ENCODE measurements at places on chromosomes 6 and 20.
A peak's percentile ranks its signal among the peaks of the same experiment; 100 is the strongest.

GRCh38 chr20:35303735-35304491, 11.7 kb upstream of the FAM83C start:
- DNase-seq, result peak; percentile 63

- no peak for DNase-seq
Observed at GRCh38 chr6:53796451-53796780, 1.6 kb downstream of the LRRC1 start.

DNA sequence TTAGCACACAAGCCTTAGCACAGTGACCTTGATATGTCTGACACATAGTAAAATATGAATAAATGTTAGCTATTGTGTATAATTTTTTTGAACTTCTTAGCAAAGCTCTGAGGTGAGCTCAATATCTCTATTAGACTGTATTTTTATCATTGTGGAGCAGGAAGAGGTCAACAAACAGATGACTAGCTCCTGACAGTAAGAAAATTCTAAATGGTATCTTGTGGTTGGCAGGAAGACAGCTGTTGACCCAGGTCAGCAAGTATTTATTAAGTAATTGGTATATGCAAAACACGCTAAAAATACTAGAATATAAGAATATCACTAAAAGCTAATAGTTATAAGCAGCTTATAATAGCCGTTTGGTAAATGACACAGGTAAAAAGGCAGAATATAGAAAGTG, 77.5 kb upstream of the MARCKS start:
- DNase-seq, result no peak

- DNase-seq, result no peak
Observed at GRCh38 chr6:2956930-2957685, 14.3 kb downstream of the SERPINB6 start.

GRCh38 chr6:170437719-170438401, 115.2 kb downstream of the PSMB1 start:
- no peak for DNase-seq

DNA sequence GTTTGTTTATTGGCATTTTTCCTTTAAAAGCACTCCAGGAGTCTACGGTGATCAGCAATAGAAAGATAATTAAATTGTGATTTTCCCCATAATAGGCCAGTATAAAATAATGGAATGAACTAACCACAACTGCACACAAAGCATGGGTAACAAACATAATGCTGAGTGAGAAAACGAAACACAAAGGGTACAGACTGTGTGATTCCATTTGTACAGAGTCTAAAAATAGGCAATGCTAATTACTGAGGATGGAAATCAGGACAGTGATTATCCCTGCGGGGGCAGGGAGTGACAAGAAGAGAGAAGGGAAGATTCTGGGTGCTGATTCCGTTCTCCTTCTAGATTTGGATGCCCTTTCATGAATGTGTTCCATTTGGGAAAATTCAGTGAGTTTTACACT, 478.1 kb downstream of the PREX1 start:
- DNase-seq, result no peak

GRCh38 chr6:2876210-2877056, 26.7 kb downstream of the SERPINB9 start:
- DNase-seq, result no peak

GRCh38 chr20:62390317-62391164, 3.6 kb downstream of the RPS21 start:
- no peak for DNase-seq

- no peak for DNase-seq
Observed at GRCh38 chr20:63223121-63223825, 7.3 kb upstream of the YTHDF1 start.

DNA sequence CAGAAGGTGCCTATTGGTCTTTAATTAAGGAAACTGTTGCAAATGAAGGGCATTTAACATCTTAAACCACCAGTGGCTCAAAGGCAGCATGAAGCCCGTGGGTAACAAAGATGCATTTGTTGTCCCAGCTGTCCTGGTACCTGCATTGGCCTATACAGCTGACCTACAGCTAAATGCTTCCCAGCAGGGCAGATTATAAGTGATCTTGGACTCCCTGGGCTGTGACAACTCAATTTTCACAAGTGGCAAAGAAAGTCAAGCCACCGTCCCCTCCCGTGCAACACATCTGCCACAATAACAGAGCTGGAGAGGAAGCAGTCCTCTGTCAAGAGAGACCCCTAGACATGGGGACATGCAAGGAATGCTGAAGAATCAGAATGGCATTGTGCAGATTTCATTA, 31.5 kb upstream of the EDN3 start:
- no peak for DNase-seq

DNA sequence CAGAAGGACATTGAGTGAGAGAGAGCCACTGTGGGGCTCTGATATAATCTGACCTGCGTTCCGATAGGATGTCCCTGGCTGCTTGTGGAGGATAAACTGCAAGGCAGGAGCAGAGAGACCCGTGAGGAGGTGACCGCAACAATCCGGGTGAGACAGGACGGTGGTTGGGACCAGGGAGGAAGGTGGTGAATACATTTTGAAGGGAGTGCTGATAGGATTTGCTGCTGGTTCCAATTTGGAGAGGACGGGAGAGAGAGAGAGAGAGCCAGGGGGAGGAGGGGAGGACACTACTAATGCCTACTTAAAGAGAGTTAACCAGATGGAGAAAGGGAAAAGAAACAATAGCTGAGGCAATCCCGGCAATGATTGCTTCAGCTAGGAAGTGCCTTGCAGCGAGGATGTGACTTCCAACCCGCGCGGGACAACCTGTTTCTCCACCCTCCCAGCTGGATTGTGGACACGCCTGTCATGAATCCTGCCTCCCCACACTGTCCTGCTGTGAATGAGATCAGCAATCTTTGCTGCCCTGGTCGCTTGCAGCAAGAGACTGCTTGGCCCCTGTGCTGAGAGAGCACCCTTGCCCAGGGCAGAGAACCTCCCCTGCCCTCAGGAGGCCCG, 199.0 kb upstream of the KCNG1 start:
- DNase-seq, result no peak

DNA sequence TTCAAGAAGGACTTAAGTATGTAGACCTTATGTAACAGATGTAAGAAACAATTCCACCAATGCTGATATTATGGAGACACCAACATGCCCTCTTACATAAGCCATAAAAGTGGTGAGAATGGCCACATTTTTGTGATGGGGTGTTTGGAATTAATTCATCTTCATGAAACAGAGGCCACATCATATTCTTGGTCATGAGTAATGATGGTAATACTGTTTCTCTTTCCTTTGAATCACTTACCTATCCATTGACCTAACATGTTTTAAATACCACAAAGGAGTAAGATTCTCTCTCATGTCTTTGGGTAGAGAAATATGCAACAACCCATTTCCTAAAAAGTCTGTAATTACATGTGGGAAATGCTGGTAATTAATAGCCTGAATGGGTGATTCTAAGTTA, 545.4 kb upstream of the FLRT3 start:
- no peak for DNase-seq

GRCh38 chr20:45343532-45344167, 4.6 kb downstream of the SDC4 start:
- no peak for DNase-seq

DNA sequence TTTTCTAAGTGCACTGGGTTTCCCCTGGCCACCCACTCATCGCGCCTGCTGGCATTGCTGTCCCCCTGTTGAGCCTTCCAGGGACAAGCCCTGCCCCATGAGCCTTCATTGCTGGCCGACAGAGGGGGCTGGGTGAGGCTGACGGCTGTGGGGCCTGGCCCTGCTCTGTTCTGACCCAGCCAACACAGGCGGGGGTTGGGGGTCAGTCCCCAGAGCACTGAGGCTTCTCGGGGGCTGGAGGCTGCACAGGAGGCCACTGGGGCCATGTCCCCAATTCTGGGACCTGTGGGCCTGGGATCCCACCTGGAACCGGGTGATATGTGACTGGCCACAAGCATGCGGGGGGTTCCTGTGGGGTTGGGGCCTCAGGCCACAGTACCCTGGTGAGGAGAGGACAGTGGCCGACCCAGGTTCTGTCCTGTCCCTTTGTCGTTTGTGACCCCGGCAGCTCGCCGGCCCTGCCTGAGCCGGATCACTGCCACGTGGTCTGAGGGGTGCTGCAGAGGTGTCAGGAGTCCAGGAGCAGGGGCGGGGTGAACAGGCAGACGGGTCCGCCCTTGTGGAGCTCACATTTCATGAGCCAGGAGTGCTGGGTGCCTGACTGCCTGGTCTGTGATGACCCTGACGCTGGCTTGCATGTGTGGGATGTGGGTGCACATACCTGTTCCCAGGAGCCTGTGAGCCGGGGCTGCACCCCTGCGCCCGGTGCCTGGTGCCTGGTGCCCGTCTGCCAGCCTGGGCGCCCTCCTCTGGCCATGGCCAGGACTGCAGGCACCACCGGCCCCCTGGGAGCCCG, 2.1 kb upstream of the COL20A1 start:
- peak; percentile 33 for DNase-seq

DNA sequence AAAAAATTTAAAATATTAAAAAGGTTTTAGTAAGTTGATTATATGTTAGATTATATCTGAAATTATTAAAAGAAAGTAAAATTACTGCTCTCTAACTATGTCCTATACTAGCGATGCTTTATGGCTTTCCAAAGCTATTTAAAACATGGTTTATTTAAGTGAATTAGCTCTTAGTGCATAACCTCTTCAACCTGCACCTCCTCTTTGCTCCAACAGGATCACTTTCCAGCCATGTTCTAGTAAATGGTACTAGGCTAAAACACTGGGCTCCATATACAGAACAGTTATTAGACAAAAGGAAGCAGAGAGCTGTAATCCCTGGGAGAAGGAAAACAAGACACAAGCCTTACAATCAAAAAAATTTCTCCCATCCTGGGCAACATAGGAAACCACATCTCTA, 314.9 kb upstream of the ECI2 start:
- no peak for DNase-seq

GRCh38 chr6:144378437-144378836, 93.3 kb downstream of the UTRN start:
- DNase-seq, result no peak

DNA sequence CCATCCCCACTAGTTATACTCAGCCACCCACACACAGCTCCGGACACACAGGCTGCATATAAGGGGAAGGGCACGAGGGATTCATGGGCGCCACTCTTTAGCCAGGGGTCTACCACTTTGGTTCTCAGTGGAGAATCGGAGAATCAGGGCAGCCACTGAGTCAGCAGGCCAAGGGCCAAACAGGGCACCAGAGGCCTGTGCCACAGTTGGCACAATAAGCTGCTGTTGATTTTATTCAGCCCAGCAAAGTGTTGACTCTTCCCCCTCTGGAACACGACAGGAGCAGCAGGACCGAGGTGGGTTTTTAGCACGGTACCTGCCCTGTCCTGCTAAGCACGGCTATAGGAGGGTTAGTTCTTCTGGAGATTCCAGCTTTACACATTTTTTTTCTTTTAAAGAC, 48.3 kb downstream of the GJA10 start:
- DNase-seq, result no peak

- DNase-seq, result no peak
Observed at GRCh38 chr6:75419416-75419815, 74.2 kb downstream of the FILIP1 start.

GRCh38 chr20:34579979-34580940, 21.7 kb downstream of the MAP1LC3A start:
- no peak for DNase-seq

DNA sequence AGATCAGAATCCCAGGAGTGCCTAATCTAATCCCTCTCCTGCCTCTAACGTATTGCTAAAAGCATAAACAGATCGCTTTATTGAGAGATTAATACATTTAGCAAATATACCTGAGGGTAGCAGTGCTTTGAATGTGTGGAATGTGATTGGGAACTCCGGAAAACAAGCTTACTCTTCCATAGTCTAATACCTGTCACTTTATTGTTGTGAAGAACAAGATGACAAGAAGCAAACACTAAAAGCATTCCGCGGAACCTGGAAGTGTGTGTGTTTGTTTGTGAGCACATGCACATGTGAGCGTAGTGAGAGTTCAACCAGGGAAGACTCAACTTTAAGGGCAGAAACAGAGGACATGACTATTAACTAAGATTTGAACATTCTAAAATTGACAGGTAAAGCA, 265.0 kb upstream of the GJE1 start:
- no peak for DNase-seq

DNA sequence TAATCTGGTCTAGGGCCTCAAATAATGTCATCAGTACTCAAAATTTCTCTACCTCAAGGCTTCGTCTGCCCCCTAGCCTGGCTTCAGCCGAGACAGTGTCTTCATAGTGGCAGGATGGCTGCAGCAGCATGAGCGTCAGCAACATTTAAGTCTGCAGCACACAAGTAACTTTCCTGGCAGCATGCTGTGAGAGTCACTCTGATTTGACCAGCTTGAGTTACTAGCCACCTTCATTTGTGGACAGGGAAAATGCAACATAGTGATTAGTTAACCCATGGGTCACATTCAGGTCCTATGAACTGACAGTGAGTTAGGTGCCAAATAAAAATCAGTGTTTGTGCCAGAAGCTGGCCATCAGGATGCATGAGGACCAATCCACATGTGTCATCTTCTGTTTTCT, 209.9 kb upstream of the SLC35B3 start:
- no peak for DNase-seq

- no peak for DNase-seq
Observed at GRCh38 chr6:12882761-12883290, 166.3 kb downstream of the PHACTR1 start.

- DNase-seq, result no peak
Observed at GRCh38 chr6:54291146-54291545, 17.1 kb upstream of the TINAG start.

GRCh38 chr6:134819863-134820800, 129.8 kb downstream of the ALDH8A1 start:
- no peak for DNase-seq

- no peak for DNase-seq
Observed at GRCh38 chr20:33282991-33283555, at the start of gene BPIFB1. BPIFB1 (plus strand) TSS chr20:33283214; CDS start chr20:33286074, 2,860 bp downstream.

DNA sequence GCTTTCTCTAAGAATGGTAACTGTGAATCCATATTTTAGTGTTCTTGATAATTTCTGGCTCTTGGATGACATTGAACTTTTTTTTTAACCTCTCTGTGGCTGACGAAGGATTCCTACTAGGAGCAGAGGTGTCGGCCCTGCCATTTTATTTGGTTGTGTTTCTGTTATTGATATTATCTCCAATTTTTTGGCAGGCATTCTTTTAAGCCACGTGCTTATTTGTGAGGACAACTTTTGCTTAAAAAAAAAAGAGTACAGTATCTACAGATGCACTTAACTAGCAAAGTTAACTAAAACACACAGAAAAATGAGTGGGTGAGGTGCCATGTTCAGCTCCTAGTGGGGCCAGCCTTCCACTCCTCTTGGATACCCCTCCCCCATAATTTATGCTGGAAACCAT, 1.1 kb downstream of the FANCE start:
- DNase-seq, result no peak

DNA sequence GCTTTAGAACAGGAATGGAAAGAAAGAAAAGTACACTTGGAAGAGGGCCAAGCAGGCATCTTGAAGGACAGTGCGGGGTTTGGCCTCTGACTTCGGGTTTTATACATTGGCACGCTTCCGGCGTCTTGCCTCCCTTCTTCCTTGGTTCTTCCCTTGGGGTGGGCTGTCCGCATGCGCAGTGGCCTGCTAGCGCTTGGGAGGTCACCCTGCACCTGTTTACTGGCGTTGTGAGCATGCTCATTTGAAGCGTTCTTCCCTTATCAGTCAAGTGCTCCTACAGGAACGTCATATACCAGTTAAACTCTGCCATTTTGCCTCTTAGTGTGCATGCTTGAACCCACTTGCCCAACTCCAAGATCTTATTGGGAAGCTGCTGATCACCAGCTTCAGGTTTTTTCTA, 230.0 kb downstream of the TTLL2 start:
- DNase-seq, result no peak

GRCh38 chr6:46380152-46380807, 111.0 kb downstream of the RCAN2 start:
- DNase-seq, result no peak

Data from stimulated activated CD8-positive, alpha-beta memory T cell treated with anti-CD3 and anti-CD28 coated beads, Interleukin-12 subunit alpha, Interleukin-12 subunit beta, amount 100 ng/mL, for 4 hours (primary cell).